Activated CD8-positive, alpha-beta memory T cell treated with anti-CD3 and anti-CD28 coated beads, Interleukin-2, amount 10 ng/mL, durations not matched to agents 7 days and 5 days (primary cell): ENCODE measurements at places on chromosomes 6 and 20.

GRCh38 chr6:42171813-42172581 lies 1.2 kb upstream of the GUCA1A start:
- no peak for DNase-seq

GRCh38 chr6:92568541-92568940 lies 850.8 kb downstream of the EPHA7 start:
- no peak for DNase-seq

DNA sequence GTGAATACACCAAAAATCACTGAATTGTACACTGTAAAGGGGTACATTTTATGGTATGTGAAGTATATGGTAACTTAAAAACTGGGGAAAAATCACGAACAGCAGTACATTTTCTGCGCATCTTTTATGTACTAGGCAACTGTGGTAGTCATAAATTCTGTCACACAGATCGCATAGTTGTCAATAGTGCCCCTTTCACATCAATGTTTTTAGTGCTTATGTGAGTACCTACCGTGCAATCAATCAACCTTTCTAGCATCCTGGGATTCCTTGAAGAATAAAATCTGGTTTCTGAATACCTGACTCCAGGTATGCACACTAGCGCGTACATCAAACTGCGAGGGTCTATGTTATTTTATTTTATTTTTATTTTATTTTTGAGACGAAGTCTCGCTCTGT lies 637 bp upstream of the RPF2 start:
- no peak for DNase-seq

GRCh38 chr6:30816791-30817739 lies 67.3 kb upstream of the DDR1 start:
- DNase-seq, result no peak

DNA sequence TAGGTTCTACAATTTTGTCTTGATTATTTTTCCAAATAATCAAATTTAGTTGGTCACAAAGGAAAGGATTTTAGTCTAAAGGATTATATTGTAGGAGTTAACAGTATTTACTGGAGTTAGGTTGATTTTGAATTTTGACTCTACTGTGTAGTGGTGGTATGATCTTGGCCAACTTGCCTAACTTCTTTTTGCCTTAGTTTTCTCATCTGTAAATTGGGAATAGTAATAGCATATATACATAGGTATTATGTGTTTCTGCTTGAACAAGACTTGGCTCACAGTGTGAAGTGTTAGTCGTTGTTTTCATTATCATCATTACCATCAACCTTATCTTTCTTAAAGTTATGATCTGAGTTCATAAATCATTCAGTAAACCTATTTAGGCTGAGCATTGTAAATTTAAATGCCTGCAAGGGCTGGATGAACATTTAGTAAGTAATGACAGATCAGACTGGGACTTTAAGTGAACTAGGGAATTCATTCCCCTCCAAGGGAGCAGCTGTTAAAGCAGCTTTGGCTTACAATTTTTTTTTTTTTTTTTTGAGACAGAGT lies 11.2 kb downstream of the ITCH start:
- DNase-seq, result no peak

- no peak for DNase-seq
These were observed 276.8 kb downstream of the TENT5A start for GRCh38 chr6:81475646-81476045.

DNA sequence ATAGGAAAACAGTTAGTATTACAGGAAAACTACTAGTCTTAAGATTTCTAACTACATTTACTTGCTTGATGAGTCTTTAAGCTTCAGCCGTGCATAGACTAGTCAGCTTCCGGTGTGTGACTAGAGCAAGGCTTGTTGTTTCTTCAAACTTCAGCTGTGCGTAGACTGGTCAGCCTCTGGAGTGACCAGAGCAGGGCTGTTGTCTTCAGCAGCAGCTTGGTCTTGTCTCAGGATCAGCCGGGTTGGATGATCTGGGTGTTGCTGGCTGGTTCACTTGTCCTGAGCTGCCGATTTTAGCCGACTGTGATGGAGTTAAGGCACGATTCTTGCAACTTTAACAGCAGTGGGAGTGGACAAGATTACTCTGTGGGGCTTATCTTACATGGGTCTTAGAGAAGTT lies 44.7 kb downstream of the HLA-C start:
- DNase-seq, result no peak

DNA sequence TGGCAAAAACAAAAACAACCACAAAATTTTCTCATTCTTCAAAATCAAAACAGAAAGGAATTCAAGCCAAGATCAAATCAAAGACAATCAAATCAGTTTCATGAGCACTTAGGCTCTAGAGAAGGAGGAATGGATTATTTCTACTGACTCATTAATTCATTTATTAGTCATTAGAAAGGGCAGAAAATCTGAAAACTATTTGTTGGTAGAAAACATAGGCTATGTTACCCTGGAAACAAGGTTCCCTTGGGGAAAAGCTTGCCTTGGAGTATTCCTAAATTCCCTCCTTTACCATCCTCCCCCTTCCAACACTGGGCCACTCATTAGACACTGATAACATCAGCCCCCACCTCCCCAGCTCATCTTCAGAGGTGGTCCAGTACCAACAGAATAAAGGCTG lies 17.5 kb downstream of the KIF16B start:
- DNase-seq, result no peak

GRCh38 chr6:15461127-15461944 lies 201.5 kb downstream of the DTNBP1 start:
- no peak for DNase-seq

DNA sequence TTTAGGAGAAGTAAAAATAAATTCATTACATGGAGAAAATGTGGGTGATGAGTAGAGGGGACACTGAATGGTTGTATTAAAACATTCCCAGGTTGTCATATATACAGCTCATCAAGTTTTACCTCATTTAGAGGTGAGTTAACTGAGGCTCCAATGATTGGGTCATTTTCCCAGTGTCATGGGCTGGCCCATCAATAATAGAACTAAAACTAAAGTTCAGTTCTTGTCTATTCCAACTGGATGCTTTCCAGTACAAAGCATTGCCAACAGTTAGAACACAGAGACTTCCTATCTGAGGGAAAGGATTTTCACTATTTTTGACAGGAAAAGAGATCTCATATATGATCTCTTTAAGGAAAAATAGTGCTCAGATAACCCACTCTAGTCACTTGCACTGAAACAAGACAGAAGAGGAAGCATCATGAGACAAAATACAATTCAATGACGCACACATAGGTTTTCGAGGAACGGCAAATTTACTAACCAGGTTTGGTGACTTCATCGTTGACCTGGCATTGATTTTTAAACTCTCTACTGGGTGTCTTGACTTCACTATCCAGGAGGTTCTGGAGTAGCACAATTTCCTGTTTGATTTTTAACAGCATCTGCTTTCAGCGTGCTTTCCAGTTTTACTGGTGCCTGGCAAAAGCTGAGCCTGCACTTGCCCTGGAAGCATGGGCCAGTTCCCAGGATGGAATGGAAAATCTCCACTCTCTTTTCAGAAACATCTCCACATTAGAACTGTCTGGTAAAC lies 195.5 kb upstream of the FBXL4 start:
- no peak for DNase-seq

GRCh38 chr6:20630617-20631548 lies 96.6 kb downstream of the CDKAL1 start:
- no peak for DNase-seq

DNA sequence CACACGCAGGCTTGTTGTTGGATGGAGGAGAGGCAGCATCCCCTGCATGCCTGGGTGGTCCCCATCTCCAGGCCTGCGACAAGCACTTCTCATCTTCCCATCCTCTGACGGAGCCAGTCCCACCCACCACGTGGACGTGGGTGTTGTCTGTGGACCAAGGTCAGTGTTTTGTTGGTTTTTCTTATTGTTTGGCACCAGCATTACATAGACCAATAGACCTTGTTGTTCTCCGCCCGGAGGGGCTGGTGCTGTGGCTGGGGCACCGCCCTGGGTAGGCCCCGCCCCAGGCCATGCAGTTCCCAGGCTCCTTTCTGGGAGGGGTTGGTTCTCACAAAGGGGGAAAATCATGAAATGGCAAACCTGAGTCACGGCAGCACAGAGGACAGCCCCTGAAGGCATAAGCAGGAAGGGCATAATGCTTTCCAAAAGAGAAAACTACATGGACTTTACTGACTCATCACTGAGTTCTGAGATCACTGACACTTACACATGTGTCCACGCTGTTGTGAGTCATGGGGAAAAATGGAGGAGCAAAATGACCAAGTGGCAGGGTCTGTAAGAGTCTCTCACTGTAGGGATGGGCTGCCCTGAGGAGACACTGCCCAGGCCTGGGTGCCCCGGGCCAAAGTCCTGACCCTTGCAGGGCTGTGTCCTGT lies 90.8 kb downstream of the THBS2 start:
- peak; percentile 36 for DNase-seq

- peak; percentile 61 for DNase-seq
These were observed 200.6 kb downstream of the GMPR start for GRCh38 chr6:16438718-16439591.

DNA sequence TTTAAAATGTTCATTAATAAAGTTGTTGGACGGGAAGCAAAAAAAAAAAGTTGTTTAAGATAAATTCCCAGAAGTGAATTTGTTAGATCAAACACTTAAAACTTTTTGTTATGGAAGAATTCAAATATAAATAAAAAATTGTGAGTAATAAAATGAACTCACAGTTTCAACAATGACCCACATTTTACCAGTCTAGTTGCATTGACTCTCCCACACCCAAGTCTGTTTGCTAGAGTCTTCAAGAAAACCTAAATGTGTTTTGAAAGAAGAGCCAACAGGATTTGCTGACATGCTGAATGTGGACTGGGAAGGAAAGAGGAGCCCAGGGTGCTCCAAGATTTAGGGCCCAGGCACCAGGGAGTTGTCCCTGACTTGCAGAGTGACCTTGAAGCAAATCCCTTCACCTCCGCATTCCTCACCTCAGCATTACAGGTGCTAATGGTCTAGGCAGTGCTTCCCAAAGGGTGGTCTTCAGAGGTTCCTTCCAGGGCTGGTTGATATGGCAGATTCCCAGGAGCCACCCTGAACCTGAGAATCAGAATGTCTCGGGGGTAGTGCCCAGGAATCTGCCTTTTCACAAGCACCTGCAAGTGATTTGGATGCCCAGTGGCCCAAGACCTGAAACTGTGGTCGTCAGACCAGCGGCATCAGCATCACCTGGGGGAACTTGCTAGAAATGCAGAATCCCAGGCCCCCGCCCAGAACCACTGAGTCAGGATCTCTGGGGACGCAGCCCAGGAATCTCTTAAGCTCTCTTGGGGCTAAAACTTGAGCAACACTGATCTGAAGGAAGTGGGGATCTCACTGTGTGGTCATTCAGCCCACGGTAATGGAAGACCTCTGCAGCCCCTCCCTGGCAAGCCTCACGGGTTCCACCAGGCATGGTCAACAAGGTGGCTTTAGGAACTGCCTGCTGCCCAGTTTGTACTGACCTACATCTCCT lies 31.1 kb downstream of the POFUT1 start:
- no peak for DNase-seq

DNA sequence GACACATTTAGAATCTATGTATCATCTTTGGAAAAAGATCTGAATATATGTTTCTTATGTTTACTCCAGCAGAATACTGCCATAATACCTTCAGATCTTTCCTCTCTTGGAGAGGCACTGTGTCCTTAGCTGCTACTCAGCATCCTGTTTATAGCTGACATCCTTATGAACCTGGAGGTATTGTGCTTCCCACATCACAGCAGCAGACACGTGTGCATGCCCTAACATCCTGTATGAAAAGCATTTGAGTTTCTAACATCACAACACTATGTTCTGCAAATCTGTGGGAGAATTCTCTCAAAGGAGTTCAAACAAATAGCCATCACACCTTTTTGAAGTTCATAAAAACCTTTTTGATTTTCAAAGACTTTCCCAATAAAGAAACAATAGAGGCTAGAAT lies 216.0 kb downstream of the GJA1 start:
- no peak for DNase-seq

GRCh38 chr6:157685596-157686280 lies 137.3 kb upstream of the SNX9 start:
- DNase-seq, result no peak

DNA sequence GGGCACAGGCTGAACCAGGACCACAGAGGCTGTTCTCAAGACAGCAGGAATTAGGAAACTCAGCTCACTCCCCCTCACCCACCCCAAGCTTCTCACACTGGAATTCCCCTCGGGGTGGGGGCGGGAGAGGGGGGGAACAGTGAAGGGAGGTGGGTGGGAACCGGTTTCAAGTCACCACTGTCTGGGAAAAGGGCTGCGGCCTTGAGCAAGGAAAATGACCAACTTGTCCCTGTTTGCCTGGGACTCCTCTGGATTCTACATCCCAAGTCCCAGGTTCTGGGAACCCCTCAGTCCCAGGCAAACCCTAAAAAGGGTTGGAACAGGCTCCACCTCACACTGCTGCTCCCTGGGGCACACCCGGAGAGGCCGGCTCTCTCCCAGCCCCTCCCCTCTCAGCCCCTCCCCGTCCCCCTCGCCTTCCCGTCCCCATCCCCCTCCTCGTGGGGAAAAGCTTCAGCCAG lies 230.7 kb downstream of the TFAP2C start:
- DNase-seq, result no peak

- DNase-seq, result peak; percentile 69
These were observed 35.4 kb upstream of the PIM1 start for GRCh38 chr6:37134396-37135191.

GRCh38 chr6:119942078-119942752 lies 592.7 kb upstream of the MAN1A1 start:
- no peak for DNase-seq

DNA sequence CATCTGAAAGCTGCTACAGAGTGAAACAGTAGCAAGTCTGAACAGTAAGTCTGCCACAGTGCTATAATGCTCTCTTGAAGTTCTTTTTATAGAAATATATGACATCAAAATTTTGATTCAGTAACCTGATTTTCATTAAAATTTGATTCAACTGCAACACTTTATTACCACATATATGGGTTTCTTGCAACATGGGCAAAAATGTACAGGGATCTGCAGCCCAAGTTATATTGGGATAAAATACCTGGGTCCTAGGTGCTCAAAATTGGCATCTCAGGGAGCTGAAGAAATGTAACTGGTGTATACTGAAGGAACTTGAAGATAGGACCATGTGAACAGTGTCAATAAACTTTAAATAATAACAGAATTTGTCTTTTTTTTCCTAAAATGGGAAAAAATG lies 10.8 kb downstream of the ROMO1 start:
- DNase-seq, result no peak
